M059J (cell line): ENCODE measurements at places on chromosomes 11 and 22. TPM values are rescaled to one million over a fixed set of nuclear protein-coding genes. Genes with fewer than 3 reads are reported as not detected.

- DNase-seq, result no peak
Observed at GRCh38 chr11:17296852-17297559, 20.5 kb downstream of the NUCB2 start.

DNA sequence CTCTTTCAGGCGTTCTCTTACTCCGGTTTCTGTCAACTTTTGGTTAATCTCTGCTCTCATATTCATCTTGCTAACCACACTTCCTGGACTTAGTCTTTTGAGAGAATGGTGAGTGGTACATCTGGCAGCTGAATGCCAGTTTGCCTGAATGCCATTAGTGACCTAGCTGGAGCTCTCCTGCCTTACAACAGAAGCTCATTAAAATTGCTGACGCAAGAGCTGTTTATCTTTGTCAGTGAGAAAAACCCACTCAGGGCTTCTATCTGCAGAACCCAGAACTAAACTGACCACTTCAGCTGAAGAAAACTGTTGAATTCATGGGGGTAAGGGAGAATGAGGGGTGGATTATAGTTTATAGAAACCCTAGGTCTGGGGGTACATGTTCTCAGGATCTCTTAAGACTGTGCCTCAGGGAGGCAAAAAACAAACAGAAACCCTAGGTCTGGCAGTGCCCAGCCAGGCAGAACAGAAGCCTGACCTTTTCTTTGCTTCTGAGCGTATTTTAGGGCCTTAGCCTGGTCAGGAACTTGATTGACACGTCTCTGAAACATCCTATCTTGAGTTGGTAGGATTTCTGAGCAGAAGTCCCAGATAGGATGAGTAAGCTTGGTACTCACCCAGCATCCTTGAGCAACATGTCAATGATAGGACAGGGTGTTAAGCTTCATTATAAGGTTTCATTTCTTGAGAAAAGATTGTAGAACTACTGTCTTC is 52.8 kb upstream of the YWHAH start:
- DNase-seq, result peak; percentile 45

- no peak for DNase-seq
Observed at GRCh38 chr11:128519338-128519737, 68.0 kb downstream of the ETS1 start.

SEPTIN3 gene
- total RNA-seq, result 0.05 and 0.17 TPM in 2 replicates

DBX1 gene
- total RNA-seq, result not detected in 2 replicates

DNA sequence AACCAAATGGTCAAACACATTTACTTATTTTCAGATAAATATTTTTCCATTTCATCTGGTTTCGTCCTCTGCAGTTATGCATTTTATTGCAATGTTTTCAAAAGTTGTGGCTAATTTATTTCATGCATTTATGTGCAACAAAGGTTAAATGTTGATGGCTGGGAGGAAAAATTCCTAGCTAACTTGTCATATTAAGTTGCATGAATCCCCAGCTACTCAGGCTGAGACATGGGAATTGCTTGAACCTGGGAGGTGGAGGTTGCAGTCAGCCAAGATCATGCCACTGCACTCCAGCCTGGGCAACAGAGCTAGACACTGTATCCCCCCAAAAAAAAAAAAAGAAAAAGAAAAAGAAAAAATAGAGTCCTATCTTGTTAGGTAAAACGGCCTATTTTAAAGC is 1862.4 kb upstream of the RAG2 start:
- peak; percentile 79 for DNase-seq

DNA sequence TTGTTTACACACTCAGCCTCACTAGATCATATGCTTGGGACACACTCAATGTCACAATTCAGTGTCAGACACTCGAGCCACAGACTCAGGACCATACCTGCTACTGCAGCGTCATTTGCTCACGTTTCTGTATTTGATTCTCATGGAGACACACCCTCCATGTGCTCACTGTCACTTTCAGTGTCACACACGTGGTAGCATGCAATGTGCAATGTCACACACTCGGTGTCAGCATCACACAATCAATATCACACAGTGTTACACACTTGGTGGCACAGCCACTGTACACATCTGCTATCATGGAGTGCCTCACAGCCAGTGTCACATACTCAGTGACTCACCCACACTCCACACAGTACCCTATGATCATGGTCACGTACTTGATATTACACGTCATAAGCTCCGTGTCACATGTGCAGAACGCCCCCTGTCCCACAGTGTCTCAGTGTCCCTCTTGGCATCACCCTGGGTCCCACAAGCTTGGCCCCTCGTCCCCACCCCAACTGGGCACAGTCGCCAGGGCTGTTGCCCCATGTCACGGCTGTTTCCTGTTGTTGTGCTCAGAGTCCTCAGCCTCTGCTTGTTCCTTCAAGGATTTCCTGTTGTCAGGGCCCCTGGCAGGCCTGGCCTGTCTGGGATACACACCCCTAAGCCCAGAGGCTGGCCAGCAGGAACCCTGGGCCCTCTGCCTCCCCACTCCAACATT is 49.6 kb downstream of the PDE2A start:
- no peak for DNase-seq

GRCh38 chr11:82046778-82047177 is 686.9 kb downstream of the FAM181B start:
- peak; percentile 3 for DNase-seq

DNA sequence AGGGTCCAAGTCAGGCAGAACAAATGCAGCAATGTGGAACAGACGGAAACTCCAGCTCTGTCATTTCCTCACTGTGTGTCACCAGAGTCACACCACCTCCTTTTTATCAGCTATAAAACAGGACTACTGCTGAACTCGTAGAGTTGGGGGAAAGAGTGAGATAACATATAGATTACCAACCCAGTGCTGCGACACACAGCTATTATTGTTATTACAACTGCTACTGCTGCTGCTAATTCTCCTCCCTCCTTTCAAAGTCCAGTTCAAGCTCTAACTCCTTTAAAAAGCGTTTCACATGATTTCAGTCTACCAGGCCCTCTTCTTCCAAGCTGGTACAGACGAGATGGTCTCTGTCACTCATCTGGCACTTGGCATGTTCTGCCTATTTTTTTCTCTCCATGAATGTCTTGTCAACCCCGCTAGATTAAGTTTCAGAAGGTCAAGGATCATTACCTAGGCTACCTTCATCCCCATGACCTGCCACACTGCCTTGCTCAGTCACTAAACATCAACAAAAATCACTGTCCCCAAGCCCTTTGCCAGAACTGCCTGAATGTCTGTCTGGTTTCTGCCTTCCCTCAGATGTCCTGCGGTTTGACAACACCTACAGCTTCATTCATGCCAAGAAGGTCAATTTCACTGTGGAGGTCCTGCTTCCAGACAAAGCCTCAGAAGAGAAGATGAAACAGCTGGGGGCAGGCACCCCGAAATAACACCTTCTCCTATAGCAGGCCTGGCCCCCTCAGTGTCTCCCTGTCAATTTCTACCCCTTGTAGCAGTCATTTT is 3.7 kb upstream of the MTFP1 start:
- DNase-seq, result peak; percentile 33

DNA sequence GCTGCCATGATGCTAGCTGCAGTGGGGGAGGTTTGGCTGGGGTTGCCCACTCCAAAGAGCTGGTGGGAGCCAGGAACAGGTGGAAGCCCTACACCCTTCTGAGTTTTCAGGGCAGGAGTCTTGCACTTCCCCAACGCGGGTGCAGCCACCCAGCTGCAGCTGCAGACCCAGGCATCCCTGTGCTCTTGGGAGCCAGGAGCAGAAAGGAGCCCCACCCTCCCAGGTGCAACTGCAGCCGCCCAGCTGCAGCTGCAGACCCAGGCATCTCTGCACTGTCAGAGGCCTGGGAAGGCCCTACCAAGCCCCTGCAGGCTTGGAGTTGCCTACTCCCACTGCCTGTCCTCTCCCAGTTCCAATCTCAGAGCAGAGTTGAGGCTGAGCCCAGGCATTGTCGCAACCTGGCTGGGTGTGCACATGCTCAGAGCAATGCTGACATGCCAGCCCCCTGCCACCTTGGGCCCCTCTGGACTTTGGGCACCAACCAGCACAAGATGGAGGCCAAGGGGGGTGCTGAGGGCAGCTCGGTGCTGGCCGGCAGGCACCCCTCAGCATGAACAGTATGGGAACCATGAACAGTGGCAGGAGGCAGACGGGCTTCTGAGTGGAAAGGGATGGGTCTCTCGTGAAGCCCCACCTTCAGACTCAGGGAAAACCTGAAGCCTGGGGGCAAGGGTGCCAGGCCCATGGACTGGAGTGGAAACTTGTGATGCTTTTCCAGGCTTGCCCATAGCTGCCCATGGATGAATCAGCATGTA is 195.4 kb downstream of the DCDC1 start:
- DNase-seq, result no peak

GRCh38 chr11:34143048-34143447 is 37.6 kb downstream of the NAT10 start:
- no peak for DNase-seq

CYP2D6 gene
- total RNA-seq, result not detected in 2 replicates

GRCh38 chr11:69958308-69958707 is 119.8 kb upstream of the ANO1 start:
- DNase-seq, result peak; percentile 89

DNA sequence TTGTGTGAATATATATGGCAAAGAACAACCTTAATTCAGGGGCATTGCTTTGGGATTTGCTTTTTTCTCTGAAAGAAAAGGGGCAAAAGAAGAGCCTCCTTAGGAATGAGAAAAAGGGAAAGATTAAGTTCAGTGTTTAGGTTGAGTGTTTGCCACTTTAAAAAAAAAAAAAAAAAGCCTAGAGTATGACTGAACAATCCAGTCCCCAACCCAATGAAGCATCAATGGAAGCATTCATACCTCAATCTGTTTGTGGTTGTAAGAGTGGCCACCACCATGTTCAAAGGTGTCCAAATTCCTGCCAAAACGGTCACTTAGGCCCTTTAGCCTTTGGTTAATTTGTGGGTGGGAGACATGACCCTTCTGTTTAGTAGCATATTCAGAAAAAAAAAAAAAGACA is 260.6 kb downstream of the SOX6 start:
- no peak for DNase-seq

DNA sequence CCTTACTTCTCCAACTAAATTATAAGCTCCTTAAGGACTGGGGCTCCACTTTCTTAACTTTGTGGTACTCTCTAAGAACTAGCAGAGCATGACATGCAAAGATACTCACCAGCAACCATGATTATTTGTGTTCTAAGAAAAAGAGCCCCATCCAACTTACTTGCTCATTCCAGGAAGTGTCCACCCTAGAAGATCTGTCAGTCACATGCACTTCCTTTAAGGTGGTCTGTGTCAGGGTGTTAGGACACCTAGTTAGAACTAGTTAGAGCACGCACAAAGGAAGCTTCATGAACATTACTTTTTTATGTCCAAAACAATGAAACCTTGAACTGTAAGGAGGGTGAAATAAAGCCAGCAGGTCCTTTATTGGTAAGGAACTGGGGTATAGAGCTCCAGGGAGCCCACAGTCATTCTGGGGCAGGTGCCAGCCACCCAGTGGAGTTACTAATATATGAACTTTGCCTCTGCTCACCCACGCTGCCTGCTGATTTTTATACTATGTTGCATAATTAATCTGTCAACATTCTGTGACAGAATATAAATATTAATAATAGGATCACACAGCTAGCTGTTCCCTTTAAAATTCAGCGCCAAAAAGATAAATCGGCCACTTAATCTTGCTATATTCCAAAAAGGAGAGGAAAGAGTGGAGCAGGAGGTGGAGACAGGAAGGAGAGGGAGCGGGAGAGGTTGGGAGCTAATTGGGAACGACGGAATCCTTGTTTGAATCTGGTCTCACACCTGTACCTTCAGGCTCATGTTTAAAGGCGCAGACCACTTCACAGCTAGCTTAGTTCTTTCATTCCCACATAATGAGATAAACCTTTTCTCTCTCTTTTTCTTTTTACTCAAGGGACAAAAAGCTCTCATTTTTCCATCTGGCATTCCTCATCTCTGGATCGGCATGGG is 755.0 kb downstream of the OPCML start:
- no peak for DNase-seq

GRCh38 chr22:18965526-18966421 is 29.7 kb upstream of the PRODH start:
- DNase-seq, result no peak

DNA sequence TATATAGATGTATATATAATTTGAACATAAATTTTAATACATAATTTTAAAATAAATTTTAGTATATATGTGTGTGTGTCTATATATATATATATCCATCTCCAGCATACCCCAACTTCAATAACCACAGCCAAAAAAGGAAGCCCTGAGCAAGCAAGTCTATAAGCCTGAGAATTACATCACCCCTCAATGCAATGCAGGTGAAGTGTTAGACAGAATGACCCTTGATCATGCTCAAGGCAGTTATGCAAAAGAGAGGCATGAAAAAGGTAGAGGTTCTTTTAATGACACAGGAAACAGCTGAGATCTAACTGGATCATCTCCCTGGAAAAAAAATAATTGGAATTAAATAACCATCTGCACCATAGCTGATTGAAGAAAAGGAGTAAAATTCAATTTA is 557.9 kb upstream of the ANO5 start:
- no peak for DNase-seq

GRCh38 chr11:70705097-70705496 is 306.8 kb downstream of the CTTN start:
- DNase-seq, result no peak

NOX4 gene
- total RNA-seq, result not detected in 2 replicates

- DNase-seq, result no peak
Observed at GRCh38 chr22:25449781-25450317, 114.6 kb upstream of the GRK3 start.

DNA sequence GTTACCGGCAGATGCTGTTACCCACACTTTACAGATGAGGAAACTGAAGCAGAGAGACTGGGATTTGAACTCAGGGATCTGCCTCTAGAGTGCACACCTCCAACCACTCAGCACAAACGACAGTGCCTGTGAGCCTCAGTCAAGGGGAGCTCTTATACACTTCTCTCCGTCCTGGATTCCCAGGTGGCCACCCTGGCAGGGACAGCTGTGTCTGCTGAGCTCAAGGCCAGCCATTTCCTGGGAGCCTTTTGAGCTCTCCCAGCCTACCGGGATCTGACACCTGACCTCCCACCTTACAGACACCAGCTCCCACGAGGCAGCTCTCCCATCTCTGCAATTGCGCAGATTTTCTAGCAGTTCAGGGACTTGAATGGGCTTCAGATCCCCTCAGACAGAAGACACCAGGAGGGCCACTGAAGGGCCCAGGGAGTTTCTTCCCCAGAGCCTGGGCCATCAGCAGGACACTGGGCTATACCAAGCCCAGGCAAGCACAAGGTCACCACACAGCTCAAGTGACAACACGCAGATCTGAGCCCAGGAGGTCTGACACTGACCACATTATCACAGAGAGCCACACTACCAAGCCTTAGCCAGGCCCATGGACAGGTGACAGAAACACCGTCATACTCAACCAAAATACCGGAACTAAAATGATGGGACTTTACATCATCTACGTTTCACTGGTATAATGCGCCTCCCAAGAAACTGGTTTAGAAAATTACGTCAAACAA is 17.1 kb downstream of the PDGFB start:
- DNase-seq, result no peak

- DNase-seq, result no peak
Observed at GRCh38 chr22:37470087-37470445, 16.1 kb downstream of the MFNG start.
